ENCODE measurements at places on chromosomes 16 and 17.

GRCh38 chr17:49910858-49911204 lies 58.2 kb upstream of the DLX4 start:
- DNase-seq: no peak

GRCh38 chr17:62741290-62741689 lies 66.8 kb downstream of the MARCHF10 start:
- DNase-seq: no peak

DNA sequence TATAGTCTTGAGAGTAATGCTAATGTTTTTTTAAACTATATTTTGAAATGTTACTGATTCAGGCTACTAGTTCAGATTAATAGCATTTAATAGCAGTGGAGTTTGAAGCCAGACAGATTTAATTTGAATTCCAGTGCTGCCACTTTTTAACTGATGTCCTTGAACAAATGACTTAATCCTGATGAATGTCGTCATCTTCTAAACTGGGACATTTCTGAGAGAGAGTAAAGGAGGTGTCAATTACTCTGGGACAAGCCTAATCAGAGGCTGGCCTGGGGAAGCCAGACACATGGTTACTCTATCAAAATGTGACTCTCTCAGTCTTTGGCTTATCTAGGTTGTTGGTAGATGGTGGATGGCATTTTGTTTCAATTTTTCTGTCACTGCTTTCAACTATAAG lies 246.7 kb downstream of the HS3ST3A1 start:
- DNase-seq: no peak

- no peak for DNase-seq
These were observed 15.4 kb downstream of the RBFOX3 start for GRCh38 chr17:79595471-79595870.

DNA sequence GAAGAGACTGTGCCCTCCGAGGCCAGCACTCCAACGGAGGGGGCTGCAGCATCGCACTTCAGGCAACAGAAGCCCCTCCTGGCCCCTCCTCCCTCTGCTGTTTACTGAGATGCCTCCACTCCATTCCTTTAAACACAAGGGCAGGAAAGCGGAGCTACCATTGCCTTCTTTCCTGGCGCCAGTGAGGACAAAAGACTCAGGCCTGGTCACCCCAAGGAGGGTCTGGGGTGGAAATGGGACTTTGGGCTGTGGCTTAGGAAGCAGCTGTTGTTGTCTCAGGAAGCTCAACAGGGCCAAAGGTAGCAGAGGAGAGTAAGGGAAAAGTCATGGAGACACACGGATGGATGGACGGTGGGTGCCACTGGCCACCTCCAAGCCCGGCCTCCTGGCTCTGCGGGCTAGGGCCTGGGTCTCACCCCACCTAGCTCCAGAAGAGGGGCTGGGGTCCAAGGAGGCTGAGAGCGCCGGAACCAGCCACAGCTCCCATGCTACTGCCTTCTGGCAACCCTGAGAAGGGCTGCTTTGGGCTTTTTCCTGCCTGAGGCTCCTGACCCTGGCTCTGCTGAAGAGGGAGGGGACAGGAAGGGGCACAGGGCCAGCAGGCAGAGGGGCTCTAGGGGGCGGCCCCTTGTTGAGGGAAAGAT lies 11.1 kb downstream of the CD300LG start:
- no peak for DNase-seq

GRCh38 chr16:84643180-84643583 lies 5.1 kb upstream of the KLHL36 start:
- DNase-seq: no peak

DNA sequence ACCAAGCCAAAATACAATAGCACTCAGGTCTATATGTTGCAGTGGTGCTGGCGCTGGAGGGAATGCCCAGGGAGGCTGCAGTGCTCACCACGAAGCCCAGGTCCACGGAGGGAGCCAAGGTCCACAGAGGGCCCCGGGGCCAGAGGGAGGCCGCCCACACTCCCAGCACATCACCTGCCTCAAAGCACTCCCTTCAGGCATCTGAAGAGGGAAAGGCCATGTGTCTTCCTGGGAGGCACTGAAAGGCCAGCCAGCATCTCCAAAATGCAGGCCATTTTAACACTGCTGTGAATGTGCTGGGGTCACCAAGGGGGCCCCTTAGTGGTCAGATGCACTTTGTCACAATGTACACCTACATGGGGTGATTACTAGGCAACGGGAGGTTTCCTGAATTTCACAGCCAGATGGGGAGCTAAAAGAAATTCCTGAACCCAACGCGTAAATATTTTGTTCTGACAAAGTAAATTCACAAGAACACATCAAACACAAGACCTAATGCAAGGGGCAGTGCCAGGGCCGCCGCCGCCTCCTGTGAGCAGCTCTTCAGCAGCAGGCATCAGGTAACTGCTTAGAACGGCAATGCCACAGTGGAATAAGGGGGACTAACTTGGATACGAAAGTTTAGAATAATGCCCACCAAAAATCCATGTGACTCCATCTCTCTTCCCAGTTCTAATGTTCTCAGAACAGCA lies 42.8 kb downstream of the USP22 start:
- no peak for DNase-seq

GRCh38 chr17:44363613-44364159 lies at the start of gene FAM171A2:
FAM171A2 (minus strand) TSS chr17:44363853; CDS start chr17:44363714, 139 bp downstream.
- peak; percentile 63 for DNase-seq

All from SK-N-DZ (cell line).